ENCODE measurements at places on chromosomes 13 and 19.

DNA sequence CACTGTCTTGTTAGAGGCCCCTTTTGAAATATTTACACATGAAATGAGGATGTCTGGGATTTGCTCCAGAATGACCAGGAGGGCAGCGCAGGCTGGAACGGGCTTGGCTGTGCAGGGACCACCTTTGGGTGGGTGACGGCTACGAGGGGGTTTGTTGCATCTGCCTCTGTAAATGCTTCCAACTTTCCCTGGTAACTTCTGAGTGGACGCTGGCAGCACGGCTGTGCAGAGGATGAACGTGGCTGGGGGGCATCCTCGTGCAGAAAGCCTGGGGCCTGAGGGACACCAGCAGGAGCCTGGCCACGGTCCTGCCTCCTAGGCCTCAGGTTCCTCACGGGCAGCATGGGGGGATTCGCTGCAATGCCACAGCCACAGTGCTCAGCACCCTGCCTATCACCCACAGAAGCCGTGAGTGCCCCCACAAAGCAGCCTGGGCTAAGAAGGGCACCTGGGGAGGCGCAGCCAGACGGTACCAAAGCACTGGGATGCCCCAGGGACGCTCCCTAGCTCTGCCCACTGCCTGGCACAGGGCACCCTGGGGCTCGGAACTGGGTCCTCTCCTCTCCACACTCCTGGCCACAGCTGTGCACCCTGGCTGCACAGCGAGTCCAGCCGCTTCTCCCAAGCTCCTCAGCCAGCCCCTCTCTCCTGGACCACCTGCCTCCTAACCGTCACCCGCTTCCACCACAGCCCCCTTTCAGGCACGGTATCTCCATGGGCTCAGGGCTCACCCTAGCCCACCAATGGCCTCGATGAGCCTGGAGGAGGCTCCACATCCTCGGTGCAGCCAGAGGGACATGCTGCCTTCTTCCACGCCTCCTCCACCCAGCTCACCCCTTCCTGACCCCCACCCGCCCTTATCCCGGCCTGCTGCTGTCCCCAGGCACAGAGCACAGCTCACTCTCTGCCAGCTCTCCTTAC, 44.5 kb downstream of the MLLT1 start:
- DNase-seq, result no peak

GRCh38 chr13:40149611-40150274, 494.3 kb downstream of the COG6 start:
- no peak for DNase-seq

DNA sequence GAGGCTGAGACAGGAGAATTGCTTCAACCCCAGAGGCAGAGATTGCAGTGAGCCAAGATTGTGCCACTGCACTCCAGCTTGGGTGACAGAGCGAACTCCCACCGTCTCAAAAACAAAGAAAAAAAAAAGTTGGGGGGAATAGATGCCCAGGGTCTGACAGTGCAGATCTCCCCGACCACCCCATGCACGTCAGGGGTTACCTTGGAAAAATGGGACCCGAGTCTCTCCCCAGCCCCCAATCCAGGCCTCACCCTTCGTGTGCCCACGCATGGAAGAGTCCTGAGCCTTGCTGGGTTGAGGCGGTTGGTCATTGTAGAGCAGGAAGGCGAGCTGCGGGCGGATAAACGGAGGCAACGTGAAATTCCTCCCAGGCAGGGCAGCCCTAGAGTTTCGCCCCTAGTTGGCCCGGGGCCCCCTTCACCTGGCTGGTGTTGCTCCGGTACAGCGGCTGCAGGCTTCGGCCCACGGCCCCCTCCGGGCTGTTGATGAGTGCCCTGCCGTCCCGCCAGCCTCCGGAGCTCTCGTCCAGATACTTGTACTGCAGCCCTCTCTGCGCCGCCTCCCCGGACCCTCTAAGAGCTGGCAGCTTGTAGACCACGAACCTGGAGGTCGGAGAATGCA, 588 bp downstream of the DNASE2 start:
- DNase-seq, result peak; percentile 35

DNA sequence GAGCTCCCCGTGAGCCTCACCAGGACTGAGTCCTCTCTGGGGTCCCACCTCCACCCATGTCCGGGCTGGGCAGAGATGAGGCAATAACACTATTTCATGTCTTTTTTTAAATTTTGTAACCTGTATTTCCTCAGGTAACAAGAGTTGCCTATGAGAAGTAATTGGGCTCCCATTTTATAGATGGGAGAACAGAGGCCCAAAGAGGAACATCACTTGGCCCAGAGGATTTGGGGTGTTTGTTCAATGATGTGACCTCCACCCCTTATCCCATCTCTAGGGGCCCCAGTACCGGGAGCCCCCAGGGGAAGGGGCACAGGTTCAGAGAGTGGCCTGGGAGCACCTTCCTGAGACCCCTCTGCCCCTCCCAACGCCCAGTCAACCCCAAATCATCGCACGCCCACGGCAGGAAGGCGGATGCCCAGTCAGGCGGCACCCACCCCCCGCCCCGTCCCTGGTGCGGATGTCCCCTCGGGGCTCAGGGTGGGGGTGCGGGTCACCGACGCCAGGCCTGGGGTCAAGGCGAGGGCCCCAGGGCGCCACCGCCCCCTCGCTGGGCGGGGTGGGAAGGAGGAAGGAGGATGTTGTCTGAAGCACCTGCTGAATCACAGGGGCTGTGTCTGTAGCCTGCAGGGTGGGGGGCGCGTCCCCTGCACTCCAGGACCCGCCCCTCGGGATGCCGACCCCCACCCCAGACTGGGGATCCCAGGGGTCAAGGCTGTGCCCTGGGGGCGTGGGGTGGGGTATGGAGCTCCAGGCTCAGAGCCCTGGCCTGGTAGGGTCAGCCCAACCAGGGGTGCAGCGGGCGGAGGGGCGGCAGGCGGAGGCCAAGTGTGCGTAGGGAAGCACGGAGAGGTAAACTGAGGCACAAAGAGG, 9.0 kb upstream of the CIRBP start:
- no peak for DNase-seq

DNA sequence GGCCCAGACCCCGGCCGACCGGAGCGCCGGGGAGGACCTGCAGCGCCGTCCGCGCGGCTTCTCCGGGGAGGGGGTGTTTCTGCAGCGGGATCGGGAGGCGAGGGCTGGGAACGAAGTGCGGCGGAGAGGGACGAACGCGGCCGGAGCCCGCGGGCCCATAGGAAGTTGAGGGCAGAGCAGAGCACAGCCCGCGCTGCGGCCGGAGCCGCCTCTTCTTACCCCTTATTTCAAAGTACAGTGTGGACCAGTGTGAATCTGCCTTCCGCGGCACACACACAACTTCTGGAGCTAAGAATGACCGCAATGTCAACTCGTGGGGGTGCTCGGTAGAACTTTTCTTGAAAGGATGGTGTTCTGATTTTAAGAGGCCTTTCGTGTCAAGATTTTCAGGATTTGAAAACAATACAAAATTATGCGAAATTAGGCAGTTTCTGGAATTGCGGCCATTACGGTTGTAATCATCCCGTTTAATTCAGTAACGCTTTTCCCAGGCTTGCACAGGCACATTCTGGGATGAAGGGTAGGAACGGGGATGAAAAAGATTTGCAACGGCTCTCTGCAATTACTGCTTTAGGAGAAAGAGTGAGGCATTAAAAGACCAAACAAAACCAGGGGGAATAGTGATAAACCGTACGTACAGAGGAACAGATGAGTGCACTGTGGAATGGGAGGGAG, 821 bp downstream of the TDRD3 start:
- peak; percentile 57 for DNase-seq

GRCh38 chr19:45824041-45824471, 8.9 kb upstream of the RSPH6A start:
- DNase-seq, result no peak

DNA sequence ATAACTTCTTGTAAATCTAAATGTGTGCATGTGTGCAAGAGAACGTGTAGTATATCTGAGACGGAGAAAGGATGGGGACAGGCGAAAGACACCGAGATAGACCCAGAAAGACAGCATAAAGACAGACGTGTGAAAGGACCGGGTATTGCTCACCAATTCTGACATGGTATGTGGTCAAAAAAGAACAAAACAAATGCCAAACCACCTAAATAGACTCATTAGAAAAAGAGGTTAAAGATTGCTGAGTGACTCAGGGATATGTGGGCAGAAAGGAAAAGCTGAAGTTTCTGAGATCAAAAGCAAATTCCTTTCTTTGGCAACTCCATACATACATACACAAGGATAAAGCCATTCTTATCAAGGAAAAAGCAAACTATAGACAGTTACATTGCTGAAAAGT, 179.7 kb upstream of the TSC22D1 start:
- DNase-seq, result no peak

DNA sequence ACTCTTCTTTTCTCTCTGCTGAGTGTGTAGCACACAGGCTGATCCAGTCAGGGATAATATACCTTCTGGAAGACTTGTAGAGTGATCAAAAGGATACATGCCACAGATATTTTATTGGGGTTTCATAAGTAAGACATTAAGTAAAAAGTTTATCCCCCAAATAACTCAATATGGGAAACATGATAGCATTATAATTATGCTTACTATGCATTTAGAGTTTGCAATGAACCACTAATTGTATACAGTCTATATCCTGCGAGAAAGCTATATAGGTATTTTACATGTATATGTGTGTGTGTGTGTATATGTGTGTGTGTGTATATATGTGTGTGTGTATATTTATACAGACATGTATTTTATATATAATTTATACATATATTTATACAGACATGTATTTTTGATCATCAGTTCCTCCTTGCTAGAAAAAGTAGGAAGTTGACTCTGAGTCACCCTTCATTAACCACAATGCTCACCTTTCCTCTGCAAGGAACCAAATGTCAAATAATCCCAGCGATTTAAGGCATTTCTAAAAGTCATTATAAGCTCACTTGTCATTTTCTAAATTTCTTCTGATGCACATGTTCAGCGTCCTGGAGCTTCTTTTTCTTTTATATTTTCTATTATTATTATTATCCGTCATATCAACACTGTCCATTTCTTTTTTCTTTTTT, 312.5 kb upstream of the OBI1 start:
- DNase-seq, result no peak

DNA sequence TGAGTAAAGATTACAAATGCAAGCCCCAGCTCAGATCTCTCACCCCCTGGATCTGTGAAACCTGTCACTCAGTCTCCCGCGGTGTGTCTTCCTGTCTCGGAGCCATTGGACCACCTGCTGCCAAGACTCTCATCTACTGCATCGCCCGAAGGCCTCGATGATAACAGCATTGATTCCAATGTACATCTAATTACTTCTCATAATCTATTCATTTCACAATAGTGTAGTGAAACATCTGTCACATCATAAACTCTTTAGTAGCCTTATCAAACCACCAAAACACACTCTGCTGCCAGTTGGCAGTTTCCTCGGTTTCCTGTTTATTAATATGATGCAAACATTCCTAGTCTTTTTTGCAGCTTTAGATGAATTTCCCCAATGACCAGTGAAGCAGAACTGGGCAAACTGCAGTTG, 220.3 kb downstream of the POU4F1 start:
- DNase-seq, result no peak

DNA sequence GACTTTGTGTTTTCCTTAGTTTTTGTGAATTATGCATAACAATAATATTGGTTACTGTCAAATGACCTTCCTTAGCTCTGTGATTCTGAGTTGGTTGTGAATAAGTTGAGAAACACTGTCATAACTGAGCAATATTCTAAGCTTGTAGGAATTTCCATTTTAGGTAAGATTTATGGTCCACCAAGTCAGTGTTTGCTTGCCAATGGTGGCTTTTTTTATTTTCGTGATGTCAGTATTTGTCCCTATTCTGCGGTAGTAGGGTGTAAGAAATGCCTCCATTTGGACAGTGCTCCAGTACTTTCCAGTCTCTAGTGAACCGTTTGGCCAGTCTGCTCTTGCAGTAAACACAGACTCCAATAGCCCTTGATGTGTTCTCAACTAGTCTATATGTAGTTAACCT, 94.7 kb downstream of the FRY start:
- DNase-seq, result no peak

GRCh38 chr13:76677043-76677442, 209.2 kb downstream of the KCTD12 start:
- DNase-seq, result no peak

DNA sequence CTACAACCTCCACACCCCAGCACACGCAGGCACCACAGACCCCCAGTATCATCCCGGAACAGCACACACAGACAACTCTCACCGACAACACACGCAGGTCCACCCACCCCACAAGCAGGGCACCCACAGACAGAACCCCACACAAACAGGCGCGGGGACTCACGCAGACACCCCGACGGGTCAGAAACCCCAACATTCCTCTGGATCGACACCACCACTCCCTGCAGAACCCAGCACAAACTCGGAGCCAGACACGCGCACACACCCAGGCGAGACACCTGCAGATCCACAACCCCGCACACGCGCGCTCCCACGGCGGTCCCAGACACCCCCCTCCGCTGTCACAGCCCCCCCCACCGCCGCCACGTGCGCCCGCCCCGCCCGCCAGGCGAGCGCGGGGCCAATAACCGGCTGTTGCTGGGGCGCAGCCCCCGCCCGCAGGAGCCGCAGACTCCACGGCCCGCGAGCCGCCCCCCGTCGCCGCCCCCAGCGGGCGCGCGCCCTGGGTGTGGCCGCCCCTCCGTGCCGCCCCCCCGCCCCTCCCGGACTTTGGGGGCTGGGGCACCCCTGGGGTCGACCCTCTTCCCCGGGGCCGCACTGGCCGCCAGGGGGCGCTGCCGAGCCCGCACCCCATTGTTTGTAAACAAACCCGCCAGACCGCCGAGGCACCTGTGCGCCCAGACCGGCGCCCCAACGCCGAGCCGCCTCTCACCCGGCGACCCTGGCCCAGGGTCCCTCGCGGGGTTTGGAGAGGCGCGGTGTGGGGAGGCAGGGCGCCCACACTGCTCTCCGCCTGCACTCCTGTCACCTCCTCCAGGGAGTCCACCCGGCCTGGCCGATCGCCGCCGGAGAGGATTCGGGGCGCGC, 712 bp downstream of the BBC3 start:
- peak; percentile 84 for DNase-seq

GRCh38 chr13:91817250-91817649, 418.8 kb downstream of the GPC5 start:
- peak; percentile 3 for DNase-seq

GRCh38 chr13:33119022-33119781, 103.0 kb downstream of the KL start:
- no peak for DNase-seq

GRCh38 chr19:38554676-38555141, 63.0 kb downstream of the MAP4K1 start:
- DNase-seq, result no peak

GRCh38 chr19:43809762-43810696, 7.8 kb upstream of the LYPD5 start:
- DNase-seq, result peak; percentile 68

- no peak for DNase-seq
Measured at GRCh38 chr13:26585136-26585535, 27.7 kb downstream of the WASF3 start.

GRCh38 chr19:56108447-56109195, 12.5 kb downstream of the ZNF787 start:
- no peak for DNase-seq

DNA sequence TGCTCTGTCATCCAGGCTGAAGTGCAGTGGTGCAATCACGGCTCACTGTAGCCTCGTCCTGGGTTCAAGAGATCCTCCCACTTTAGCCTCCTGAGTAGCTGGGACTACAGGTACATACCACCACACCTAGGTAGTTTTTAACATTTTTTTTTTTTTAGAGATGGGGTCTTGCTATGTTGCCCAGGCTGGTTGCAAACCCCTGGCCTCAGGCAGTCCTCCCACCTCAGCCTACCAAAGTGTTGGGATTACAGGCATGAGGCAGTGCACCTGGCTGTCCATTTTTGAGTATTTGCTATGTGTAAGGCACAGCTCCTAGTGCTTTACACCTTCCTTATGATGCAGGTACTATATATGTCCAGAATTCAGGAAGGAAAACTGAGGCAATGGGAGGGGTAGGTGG, 138.8 kb upstream of the ZNF536 start:
- no peak for DNase-seq

- no peak for DNase-seq
Measured at GRCh38 chr19:57786906-57787305, 17.4 kb downstream of the ZNF586 start.

Measured in hematopoietic multipotent progenitor cell treated with erythropoietin and hydrocortisone succinate and interleukin-3 and kit ligand, for 8 days (in vitro differentiated cells).